ENCODE measurements at places on chromosomes 4 and X. TPM values are rescaled to one million over a fixed set of nuclear protein-coding genes. Genes with fewer than 3 reads are reported as not detected.
A peak's percentile ranks its signal among the peaks of the same experiment; 100 is the strongest.

- DNase-seq, result no peak
These were observed 128.0 kb downstream of the TMA16 start for GRCh38 chr4:163622379-163623035.

DNA sequence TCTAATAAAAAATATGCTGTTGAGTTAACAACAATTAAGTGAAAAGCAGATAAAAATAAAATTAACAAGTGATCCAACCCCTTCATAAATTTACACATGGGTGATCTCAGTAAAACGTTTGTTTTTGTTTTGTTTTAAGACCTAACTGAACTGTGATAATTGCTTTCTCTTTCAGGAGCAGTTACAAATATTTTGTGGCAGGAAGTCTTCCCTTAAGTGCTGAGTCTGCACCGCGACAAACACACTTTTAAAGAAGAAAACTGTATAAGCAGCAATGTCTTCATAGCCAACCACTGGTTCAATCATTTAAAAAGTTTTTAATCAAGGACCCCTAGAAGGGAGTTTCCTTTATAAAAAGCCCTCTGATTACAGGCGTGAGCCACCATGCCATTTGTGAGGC, 53.7 kb upstream of the NFKB1 start:
- DNase-seq, result no peak

GRCh38 chr4:8289151-8289750, 19.7 kb downstream of the HTRA3 start:
- DNase-seq, result no peak

DNA sequence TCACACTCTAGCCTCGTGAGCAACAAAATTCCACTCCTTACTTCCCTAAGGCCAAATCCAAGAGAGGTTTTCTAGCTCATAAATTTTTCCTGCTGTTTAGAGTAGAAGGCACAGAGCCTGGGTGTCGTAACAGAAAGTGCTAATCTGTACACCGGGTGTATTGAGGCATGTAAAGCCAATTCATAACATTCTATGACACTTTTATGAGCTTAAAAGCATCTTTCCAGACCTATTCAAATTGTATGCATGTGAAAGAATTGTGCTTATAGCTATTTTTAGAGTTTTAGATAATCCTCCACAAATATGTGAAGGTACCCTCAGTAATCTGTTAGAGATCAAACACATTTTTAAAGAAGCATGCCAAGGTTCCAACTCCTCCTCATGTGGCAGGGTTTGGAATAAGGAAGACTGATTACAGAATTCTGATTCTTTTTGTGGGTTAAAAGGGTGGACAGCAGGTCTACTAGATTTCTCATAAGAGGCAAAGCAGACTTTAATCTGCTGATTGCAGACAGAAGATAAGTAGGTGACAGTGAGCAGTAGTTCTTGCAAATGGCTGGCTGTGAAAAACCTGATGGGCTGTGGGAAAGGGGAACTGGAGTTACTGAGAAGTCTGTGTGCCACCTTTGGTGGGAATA, 25.5 kb upstream of the LRCH2 start:
- DNase-seq, result peak; percentile 5

- no peak for DNase-seq
These were observed 2375.8 kb upstream of the TENM3 start for GRCh38 chr4:179867300-179867878.

GRCh38 chr4:16969696-16970135, 71.3 kb upstream of the LDB2 start:
- DNase-seq, result peak; percentile 61

GRCh38 chrX:71000139-71000538, 68.0 kb downstream of the SNX12 start:
- no peak for DNase-seq

TMEM128 gene
- total RNA-seq, result 22.7 TPM

Data from HFFc6 (cell line).